Ascending aorta (tissue), 2 donors: ENCODE measurements at places on chromosomes 2 and 18. TPM values are rescaled to one million over a fixed set of nuclear protein-coding genes. Genes with fewer than 3 reads are reported as not detected.

DNA sequence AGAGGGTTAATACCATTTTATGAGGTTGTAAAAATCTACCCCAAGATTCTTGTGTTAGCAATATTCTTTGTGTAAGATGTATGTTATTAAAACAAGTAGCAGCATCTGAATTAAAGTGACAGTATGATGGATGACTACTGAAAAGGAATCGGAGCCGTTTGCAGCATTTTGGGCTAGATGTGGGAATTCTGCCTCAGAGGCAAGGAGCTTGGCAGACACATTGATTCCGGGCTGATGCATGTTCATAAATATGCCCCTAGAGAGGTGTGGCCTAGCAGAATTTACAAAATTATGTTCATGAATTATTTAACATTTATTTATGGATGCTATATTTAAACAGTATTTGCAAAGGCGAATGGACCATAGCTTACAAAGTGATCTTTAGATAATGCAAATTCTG lies 389.0 kb upstream of the ETAA1 start:
- H3K4me1 ChIP-seq, result no peaks in the 10 kb centered on the region
- no peak overlapping the region for H3K4me3 ChIP-seq
- no peaks in the 10 kb centered on the region for H3K27me3 ChIP-seq
- H3K27ac ChIP-seq, result no peak overlapping the region
- no peaks in the 10 kb centered on the region for H3K36me3 ChIP-seq
- no peak for DNase-seq

DNA sequence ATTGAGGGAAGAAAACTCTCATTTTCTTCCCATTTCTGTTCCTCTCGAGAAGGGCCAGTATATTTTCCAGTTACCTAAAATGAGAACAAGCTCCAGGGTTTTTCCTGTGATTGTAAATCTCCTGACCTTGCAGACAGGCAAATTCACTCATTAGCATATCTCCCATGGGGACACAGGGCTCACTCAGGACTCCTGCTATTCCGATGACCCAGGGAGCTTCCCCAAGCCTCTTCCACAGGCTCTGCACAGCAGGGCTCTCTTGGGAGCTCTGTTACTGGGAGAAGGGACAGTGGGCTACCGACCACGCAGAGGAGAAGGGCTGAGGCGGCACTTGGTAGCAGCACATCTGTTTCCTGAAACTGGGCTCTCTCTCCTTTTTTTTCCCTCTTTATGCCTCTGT lies 135.2 kb upstream of the CAPN13 start:
- no peak overlapping the region for H3K27ac ChIP-seq
- H3K4me3 ChIP-seq, result no peak overlapping the region
- no peaks in the 10 kb centered on the region for H3K27me3 ChIP-seq
- no peak for DNase-seq
- H3K4me1 ChIP-seq, result no peaks in the 10 kb centered on the region

DNA sequence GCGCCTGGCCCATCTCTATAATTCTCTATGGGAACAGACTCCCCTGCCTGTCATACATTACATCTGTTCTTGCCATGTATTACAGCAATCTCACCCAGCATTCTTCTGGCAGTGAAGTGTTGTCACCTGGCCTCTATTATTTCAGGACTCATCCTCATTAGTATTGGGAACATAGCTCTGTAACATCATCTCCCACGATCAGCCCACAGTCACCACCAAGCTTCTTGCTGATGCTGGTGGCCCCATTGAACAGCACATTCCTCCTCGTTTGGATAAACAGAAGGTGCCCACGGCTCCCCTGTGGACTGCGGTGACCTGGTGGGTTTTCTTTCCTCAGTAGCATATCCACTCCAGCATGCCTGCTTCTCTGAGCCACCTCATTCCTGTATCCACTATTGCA lies 21.5 kb downstream of the CHCHD5 start:
- H3K36me3 ChIP-seq, result no peaks in the 10 kb centered on the region
- H3K4me3 ChIP-seq, result no peak overlapping the region
- DNase-seq, result no peak
- no peaks in the 10 kb centered on the region for H3K4me1 ChIP-seq

DNA sequence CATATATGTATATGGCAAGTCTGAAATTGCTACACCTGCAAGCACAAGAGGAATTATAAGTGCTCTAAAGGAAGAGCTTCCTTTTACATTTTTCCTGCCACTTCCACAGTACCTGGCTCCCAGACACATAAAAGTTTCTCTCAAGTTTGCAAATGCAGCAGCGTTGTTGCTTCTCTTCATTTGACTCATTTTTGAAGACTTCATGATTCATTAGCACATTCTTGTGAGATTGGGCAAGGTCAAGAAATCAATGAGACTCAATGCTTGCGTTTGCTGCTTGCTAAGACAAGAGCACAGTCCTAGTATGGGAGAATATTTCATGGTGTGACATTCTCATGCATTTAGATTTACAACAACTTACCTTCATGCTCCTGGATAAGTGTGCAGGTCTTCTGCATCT lies 42.6 kb upstream of the PDCL3 start:
- no peak for DNase-seq
- H3K4me3 ChIP-seq, result no peak overlapping the region
- H3K27ac ChIP-seq, result no peak overlapping the region
- H3K27me3 ChIP-seq, result no peaks in the 10 kb centered on the region
- H3K4me1 ChIP-seq, result no peaks in the 10 kb centered on the region
- H3K36me3 ChIP-seq, result no peaks in the 10 kb centered on the region

GRCh38 chr2:188785490-188785889 lies 188.7 kb upstream of the COL3A1 start:
- H3K27ac ChIP-seq, result peak overlapping the region; percentile 80
- H3K36me3 ChIP-seq, result no peaks in the 10 kb centered on the region
- H3K27me3 ChIP-seq, result no peaks in the 10 kb centered on the region
- no peak for DNase-seq
- H3K4me3 ChIP-seq, result no peak overlapping the region

The ANKRD53 gene
- 1.4 TPM for total RNA-seq

The LAMA1 gene
- total RNA-seq, result not detected

The GCG gene
- not detected for total RNA-seq

The LRRC30 gene
- total RNA-seq, result not detected
